ENCODE measurements at places on chromosomes 7 and 10.
A peak's percentile ranks its signal among the peaks of the same experiment; 100 is the strongest.

- DNase-seq, result no peak
Measured at GRCh38 chr10:16536155-16536554, 14.5 kb upstream of the C1QL3 start.

GRCh38 chr7:17307000-17307399 is 8.5 kb downstream of the AHR start:
- DNase-seq, result no peak

DNA sequence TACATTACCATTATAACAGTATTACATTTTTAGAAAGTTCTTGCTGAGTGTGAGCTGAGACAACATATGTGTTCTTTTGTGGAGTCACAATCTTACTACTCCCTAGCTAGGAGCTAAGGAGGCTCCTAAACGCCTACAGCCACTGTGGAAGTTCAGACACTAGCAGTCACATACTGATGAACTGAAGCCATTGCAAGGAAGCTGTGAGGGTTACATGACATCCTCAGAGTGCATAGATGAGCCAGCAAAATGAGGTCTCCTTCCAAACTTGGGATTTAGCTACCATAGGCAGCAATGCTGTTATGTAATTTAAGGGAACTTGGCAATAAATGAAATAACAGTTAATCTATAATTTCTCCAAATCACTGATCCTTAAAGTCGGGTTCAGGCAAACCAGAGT is 10.8 kb upstream of the ST7 start:
- DNase-seq, result no peak

DNA sequence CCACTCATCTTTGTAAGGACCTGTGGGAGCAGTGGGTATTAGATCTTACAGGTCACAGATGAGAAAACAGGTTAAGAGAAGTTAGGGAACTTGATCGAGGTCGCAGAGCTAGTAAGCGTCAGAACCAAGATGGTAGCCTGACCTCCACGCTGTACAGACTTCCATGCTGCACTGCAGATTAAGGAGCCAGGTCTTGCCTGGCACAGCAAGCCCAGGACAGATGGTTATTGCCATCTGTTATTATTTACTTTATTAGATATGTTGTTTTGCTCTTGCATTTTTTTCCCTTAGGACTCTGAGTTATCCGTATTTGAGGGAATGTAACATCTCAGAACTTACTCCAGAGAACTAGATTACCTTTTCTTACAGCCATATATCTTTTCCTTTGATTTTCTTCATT is 147.2 kb downstream of the NSUN6 start:
- no peak for DNase-seq

DNA sequence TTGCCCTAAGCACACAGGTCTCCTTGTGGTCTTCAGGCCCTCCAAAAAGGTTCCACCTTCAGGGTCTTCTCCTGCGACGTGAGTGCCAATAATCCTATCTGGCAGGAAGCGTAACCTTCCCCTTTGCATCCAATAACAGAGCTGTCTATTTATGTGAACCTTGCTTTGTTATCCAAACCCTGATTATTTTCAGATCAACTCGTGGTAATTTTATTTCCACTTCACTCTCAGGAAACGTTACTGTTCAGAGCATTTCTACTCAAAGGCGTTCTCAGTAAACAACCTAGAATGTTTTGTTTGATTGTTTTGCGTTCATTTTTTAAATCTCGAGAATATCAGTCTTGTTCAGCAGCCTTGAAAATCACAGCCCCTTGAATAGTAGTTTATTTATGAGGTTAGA is 232.3 kb upstream of the KLF6 start:
- DNase-seq, result no peak

DNA sequence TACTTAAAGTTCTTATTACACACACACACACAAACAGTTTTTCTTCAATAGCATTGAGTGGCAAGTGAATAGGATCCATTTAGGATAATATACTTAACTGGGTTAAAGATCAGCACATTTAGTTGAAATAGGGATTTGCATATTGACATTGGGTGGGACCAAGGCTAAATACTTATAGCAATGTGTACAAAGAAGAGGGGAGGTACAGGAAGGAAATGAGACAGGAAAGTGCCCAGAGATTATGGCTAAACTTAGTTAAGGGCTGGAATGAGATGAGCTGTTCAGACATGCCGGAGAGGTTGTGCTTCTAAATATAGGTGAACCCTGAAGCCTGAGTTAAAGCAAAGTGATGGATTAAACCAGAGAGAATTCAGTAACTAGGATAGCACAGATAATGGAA is 95.1 kb downstream of the LSMEM1 start:
- DNase-seq, result no peak

GRCh38 chr10:114272696-114273095 is 33.6 kb downstream of the VWA2 start:
- DNase-seq, result no peak

DNA sequence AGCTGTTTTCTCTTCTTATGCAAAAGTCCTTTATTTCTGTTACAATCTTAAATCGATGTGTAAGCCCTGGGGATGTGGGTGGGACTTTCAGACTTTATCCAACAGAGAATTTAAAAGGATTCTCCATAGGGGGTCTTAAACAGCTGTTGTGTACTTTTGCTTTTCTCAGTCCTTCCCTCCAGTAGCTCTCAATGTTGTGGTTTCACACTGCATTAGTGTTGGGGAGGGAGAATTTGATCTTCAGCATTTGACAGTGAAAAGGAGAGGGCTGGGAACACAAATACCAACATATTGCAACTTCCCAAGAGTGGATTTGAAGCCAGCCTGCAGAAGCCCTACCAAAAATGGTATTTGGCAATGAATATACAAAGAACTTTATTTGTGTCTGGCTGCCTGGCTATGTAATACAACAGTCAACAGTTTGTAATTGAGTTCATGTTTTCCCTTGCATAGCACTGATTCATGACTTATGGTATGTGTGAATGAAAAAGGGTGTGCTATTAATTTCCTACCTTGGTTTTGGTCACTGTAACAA is 80.1 kb upstream of the CAPZA2 start:
- DNase-seq, result no peak

DNA sequence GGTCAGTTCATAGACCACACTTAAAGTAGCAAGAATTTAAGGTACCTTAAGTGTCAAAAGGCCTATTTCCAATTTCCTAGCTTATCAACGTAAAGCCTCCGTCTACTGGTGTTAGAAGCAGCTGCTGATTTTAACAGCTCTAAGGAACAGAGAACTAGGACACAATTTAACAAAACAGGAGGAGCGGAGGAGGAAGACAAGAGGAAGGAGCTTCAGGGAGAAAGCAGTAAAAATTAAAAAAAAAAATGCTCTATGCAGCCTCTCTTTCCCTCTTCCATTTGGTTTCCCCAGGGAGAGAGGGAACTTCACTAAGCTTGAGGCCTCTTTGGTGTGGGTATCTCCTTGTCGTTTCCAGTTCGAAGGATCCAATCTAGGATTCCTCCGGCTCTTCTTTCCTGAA is 22.7 kb downstream of the ARHGAP21 start:
- no peak for DNase-seq

DNA sequence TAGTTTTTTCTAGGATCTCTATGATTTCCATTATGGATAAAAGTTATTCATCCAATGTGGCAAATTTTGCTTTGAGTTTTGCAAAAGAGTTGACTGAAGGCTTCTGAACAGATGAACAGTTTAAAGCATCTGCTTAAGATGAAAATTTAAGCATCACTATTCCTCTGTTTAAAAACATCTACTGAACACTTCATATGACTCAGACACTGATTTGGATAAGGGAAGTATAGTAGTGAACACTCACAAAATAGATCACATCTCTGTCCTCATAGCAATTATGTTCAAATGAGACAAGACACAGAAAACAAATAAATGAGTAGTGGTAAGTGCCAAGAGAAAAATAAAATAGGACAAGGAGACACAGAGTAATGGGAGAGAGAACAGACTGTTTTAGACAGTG is 157.3 kb downstream of the MBL2 start:
- DNase-seq, result no peak

GRCh38 chr7:25698451-25699113 is 453.4 kb upstream of the NFE2L3 start:
- no peak for DNase-seq

DNA sequence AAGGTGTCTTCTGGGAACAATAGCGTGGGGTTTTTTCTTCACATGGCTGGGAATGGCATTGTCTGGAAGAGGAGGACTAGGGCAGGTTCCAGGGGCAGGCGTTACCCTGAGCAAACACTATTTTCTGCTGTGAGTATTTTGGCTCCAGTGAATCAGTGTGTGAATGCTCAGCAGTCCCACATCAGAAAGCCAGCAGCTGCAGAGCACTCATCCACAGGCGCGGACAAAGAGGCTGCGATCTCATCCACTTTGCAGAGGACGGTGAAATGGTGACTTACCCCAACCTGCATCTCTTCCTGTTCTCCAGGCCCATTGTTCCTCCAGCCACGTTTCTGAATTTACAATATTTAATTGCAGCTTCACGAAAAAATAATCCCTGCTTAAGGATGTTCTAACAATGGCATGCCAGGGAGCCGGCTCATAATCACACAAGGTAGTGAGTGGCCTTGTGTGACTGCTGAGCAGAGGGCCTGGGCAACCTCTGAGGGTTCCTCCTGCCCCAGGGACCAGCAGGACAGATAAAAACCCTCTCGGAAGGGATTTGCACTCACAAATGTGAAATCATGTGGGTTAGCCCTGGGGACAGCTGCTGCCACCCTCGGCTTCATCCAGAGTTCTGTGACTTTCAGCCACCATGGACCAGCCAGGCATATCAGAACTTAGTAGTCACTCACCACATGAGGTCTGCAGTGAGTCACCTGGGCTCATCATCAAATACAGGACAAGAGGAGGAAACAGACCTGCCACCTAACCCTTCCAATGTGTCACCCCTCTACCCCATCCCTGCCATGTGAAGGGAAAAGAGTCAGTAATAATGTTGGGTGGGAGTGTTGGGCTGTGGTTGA is 65.0 kb upstream of the EN2 start:
- DNase-seq, result peak; percentile 42

- DNase-seq, result no peak
Measured at GRCh38 chr7:76047305-76047810, 442 bp downstream of the STYXL1 start.

GRCh38 chr10:132407846-132408278 is 10.9 kb downstream of the PWWP2B start:
- no peak for DNase-seq

GRCh38 chr10:105742184-105742583 is 1101.1 kb downstream of the SORCS3 start:
- DNase-seq, result no peak

DNA sequence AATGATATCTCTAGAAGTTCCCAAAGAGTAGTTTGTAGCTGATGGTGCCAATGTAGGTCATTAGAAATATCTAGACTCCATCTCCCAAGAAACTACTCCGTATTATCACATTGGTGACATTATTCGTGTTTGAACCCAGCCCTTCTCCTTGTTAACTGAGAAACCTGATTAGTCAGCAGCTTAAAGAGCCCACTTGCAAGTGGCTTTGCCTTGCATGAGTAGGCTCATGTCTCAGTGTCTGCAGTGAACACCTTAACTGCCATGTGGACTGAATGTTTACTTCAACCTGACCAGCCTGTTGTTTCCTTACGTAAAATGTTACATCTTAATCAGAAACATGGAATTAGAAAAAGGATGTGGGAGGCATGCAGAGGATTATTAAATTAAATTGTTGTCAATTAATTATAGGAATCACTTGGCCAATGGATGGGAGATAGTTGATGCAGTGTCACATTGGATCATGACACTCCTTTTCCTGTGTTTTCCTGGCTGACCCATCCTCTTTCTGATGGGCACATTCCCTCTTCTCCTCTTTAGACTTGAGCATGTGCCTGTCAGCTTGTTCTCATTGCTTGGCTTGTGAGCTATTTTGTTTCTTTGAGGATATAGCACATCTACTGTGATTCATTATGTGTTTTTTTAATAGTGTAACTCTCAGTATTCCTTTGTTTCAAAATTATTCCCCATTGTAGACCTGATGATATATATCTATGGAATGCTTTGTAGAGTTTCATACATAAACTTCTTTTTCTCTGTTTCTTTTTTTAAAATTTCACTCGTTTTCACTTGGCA is 18.0 kb downstream of the STARD3NL start:
- no peak for DNase-seq

- no peak for DNase-seq
Measured at GRCh38 chr10:35889226-35889625, 247.1 kb upstream of the FZD8 start.

DNA sequence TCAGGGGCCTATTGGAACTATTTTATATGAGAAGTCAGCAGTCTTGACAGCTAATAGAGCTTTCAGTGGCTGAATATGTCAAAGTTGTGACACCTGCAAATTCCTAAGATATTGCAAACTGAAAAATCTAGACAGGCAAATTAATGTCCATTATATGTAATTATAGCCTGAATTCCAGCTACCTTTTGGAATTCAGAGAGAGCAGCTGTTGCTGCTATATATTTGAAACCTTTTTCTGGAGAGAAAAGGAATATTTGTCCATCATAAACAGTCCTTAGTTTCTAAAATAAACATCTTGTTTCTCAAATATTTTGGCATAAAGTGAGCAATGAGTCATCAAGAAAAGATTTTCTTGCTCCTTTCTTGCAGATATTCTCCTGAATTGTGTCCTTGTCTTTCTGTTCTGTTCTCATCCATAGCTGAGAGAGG is 408.9 kb upstream of the SEMA3D start:
- no peak for DNase-seq

DNA sequence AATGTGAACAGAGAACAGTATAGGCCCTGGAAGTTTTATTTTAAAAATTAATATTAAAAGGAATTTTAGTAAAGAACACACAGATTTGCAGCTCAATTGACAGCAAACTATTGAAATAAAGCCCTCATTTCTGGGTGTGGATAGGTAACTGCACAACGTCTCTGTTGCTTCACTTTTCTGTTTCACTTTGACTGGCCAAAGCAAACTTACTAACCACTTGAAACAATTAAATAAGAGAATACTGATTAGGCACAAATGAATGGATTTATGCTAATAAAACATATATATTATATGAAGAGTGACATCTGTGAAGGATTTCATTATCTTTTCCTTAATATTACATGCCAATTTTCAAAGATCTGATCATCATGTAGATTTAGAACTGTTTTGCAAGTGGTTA is 11.9 kb downstream of the ZNF804B start:
- DNase-seq, result no peak

- DNase-seq, result no peak
Measured at GRCh38 chr10:73174148-73174925, 6.4 kb downstream of the FAM149B1 start.

- no peak for DNase-seq
Measured at GRCh38 chr10:3573498-3573897, 211.5 kb downstream of the KLF6 start.

All from NCI-H187 (cell line).